Adipocyte (in vitro differentiated cells): ENCODE measurements at places on chromosomes 3 and 15.

- no peak for DNase-seq
Observed at GRCh38 chr3:158983216-158984099, 181.6 kb downstream of the MFSD1 start.

GRCh38 chr3:121152573-121152972 is 244.6 kb downstream of the STXBP5L start:
- DNase-seq, result peak; percentile 6

DNA sequence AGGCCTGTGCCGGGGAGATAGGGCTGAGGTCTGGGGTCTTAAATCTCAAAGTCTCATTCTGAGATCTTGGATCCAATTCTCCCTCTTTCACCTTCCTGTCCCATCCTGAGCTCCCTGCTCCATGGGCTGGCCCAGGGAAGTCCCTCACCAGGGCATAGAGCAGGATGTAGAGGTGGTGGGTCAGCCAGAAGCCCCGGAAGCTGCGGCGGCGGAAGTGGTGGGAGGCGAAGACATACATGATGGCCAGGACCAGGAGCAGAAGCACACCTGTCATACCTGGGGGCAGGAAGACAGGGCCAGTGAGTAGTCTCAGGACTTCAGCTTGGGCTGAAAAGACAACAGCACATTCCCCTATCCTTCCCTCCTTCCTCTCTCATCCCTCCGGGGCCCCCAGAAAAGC is 16.5 kb downstream of the DUOX2 start:
- DNase-seq, result no peak

GRCh38 chr3:87508921-87509320 is 232.5 kb upstream of the POU1F1 start:
- no peak for DNase-seq

- DNase-seq, result no peak
Observed at GRCh38 chr15:41810651-41811431, 17.1 kb upstream of the JMJD7 start.

- DNase-seq, result peak; percentile 6
Observed at GRCh38 chr3:175932586-175932985, 1073.5 kb downstream of the NAALADL2 start.

DNA sequence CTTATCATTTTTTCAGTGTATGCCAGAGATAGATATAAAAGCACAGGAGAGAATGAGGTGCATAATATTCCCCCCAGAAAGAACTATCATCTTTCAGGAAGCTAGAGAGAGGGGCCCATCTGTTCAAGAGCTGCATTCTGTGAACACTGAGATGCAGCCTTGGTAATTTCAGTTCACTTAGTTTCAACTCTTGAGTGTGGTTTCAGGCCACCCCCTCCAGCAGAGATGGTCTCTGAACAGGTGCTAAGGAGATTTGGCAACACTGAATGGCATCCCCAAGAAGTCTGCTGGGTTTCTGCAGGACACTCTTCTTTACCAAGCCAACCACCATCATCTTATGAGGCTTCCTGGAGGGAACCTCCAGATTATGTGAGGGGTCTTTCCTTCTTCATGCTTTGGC is 30.4 kb upstream of the LIMD1 start:
- no peak for DNase-seq

- no peak for DNase-seq
Observed at GRCh38 chr3:30131191-30131590, 475.2 kb upstream of the TGFBR2 start.

DNA sequence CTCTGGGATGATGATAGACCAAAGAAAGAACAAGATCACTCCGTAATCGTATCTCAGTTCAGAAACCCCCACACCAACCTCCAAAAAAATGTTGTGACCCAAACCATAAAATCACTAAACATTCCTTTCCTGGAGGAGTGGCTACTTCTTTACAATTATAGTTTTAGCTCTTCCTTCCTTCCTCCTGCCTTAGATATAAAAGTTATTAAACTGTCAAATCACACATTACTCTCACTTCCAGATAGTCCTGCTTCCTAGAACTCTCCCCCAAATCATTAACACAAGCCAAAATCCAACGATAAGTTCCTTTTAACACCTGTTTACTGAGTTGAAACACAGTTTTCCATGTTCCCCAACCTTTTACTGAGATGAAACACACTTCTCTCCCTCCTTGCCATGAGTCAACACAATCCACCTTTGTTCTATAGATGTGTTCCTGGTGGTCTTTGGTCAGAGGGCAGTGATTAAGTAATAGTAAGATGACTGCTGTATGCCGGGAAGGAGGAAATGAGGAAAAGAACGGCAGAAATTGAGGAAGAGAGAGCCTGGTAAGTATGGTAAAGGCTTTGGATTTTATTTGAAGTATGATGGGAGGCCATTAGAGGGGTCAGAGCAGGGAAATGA is 8.3 kb upstream of the CRYGS start:
- DNase-seq, result no peak

GRCh38 chr15:50685191-50685975 is 1.2 kb downstream of the TRPM7 start:
- DNase-seq, result peak; percentile 42

DNA sequence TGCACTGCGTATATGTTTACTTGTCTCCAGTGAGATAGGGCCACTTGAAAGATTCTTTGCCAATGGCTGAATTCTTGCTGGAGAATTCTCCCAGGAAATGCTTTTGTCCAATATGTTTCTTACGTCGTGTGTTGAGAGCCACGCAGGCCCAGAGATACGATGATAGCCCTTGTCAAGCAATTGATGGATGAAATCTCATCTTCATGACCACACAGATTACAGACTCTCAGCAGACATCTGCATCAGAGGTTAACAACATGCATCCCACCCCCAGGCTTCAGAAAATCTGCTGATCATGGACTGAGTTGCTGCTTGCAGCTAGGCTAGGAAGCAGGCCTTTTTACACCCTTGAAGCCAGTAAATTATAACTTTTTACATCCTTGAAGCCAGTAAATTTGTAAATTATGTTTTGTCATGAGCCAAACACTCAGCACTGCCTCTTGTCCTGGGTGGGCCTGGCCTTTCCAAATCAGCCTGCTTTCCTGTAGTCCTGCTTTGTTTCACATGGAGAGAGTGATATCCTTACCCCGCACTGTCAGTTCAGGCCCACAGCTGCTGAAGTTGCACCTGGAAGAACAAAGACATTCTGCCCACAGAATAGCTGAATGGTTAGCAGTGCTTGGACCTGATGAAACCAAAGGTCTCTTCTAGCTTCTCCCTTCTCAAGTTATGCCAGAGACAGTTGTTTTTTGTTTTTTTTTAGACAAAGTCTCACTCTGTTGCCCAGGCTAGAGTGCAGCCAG is 84.4 kb downstream of the GPR156 start:
- DNase-seq, result no peak
